DMS53 (cell line): ENCODE measurements at places on chromosomes 12 and 14.

DNA sequence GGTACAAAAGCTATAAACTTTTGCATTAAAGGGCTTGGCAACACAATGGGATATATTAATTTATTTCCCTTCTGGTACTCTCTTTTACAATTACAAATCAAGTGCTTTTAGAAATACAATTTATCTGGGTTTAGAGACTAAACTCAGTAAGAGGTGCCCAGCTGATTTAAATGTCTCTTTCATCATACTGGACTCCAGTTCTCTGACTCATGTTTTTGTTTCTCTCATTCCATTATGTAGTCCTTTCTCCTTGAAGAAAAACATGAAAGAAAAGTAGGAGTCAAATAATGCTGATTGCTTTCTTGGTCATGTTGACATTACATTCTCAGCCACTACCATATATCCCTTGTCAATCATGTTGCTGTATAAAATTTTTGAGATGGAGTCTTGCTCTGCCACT lies 36.3 kb upstream of the CFL2 start:
- DNase-seq = no peak

DNA sequence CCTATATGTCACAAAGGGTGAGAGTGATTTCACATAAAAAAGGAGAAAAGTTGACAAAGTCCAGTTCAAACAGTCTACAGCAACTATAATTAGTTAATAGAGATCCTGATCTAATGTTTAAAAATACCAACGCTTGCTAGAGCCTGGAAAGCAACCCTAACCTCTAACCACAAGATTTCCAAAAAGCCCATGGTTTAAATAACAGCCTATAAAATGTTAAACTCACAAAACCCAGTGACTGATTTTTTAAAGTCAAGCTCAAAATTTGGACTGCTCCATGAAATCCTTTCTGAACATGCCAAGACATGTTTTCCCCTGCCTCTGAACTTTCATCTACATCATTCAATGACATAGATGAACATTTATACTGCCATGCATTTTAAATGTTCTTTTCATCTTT lies 81.6 kb downstream of the PLEKHG7 start:
- DNase-seq = no peak

- DNase-seq = no peak
These were observed 120.1 kb upstream of the TSPAN8 start for GRCh38 chr12:71277866-71278265.

DNA sequence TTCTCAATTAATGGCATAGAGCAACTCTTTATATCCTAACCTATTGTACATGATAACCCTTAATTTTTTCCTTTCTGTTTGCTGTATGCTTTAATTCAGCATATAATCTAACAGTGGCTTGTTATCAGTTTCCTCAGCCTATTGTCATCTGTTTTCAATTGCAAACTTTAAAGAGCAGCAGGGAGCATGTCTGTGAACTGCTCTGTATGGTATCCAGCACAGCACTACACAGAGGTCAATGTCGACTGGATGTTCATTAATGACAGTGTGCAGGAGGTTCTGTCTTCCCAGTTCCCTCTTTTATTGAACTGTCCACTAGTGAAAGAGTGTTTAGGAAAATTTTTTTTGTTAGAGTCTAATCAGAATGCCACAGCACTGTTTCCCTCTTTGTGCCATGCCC lies 609.1 kb downstream of the SOX5 start:
- DNase-seq = no peak

DNA sequence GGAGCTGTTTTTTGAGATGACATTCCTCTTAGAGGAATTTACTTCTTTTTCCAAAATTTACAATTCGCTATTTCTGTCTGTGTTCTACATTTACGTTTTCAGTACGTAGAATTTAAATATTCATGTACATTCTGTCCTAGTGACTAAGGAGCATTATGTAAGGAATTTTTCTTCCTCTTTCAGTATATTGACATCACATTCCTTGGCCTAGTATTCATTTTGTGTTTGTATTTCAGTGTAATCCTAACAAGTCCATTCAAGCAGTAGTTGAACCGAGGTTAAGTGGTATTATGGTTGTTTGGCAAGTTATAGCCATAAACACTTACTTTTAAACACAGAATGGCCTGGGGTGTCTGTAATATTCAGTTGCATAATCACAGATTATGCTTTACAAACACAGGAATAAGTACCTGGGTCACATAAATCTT lies 465.2 kb downstream of the PCNX1 start:
- peak; percentile 66 for DNase-seq

GRCh38 chr12:19404242-19404880 lies 34.9 kb upstream of the AEBP2 start:
- no peak for DNase-seq
